Fibroblast of skin of left biceps (primary cell): ENCODE measurements at places on chromosomes 1 and 21.

DNA sequence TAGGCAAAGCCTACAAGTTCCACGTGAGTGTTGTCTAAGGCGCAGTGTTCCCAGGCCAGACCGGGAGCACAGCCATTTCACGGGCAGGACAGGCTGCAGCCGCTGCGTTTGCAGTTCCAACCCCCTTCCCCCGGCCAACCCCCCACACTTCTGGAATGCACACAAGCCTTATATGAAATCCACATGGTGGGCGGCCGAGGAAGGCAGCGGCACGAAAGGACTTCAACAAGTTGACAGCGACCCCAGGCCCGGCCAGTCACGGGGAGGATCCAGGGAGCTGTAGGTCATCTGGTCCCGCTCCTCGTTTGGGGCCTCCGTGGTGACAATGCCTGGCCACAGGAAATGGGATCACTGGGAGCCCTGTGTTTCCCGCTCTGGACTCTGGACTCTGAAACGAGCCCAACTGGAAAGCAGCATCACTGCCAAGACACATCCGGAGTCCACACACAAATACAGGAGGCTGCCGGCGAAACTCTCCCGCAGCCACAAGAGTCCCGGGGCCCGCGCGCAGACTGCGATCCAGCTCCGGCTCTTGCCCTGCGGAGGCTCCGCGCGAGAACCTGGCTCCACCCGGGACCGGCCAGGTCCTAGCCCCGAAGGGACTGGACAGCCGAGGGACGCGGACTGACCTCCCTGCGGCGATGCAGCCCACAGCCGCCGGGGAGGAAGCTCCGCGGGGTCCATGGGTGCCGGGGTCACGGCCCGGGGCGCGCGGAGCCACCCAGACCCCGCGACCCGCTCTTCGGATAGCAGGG, 794 bp downstream of the NID1 start:
- peak; percentile 38 for DNase-seq

- DNase-seq = no peak
Measured at GRCh38 chr1:219083631-219084030, 90.0 kb upstream of the LYPLAL1 start.

DNA sequence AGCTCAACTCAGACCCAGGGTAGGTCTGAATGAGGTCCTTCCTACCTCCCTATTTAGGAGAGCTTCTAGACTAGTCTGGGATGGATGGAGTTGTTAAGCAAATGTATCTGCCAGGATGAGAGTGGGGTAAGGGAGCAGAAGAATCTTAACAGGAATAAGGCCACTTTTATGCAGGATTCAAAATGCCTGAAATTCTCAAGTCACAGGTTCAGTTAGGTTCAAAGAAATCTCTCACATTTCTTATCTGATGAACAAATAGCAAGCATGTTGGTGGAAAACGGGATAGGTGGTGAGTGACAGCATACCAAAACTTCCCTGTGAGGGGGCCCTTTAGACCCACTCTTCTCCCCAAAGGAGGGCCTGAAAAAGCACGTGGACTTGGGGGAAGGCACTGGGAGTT, 3.0 kb downstream of the SLAMF9 start:
- DNase-seq = no peak

DNA sequence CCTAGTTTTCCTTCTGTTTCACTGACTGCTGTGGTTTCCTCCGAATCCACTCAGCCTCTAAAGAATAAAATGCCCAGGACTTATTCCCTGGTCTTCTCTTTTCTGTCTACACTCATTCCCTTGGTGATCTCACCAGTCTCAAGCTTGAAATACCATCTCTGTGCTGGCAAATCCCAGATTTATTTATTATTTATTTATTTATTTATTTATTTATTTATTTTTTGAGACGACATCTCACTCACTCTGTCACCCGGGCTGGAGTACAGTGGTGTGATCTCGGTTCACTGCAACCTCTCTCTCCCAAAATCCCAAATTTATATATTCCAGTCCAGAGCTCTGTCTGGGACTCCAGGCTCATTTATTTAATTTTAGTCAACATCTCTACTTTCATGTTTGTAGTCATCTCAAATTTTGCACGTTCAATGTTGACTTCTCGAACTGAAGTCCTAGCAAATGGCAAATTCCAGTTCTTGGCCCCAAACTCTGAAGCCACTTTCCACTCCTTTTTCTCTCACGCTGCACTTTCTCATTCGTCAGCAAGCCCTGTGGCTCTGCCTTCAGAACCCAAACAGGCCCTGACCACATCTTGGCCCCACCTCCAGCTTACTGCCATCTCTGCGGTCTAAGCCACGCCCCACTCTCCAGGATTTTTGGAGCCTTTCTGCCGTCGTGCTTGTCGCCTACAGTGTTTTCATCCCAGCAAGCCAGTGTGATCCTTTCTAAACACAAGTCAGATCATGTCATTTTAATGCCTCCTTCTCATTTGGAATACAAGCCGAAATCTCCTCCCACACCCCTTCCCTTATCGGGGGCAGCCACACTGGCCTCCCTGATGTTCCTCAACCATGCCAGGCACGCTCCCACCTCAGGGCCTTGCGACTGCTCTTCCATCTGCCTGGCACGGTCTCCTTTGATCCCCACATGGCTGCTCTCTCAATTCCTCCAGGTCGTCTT, 14.2 kb upstream of the TENT5B start:
- peak; percentile 31 for DNase-seq

DNA sequence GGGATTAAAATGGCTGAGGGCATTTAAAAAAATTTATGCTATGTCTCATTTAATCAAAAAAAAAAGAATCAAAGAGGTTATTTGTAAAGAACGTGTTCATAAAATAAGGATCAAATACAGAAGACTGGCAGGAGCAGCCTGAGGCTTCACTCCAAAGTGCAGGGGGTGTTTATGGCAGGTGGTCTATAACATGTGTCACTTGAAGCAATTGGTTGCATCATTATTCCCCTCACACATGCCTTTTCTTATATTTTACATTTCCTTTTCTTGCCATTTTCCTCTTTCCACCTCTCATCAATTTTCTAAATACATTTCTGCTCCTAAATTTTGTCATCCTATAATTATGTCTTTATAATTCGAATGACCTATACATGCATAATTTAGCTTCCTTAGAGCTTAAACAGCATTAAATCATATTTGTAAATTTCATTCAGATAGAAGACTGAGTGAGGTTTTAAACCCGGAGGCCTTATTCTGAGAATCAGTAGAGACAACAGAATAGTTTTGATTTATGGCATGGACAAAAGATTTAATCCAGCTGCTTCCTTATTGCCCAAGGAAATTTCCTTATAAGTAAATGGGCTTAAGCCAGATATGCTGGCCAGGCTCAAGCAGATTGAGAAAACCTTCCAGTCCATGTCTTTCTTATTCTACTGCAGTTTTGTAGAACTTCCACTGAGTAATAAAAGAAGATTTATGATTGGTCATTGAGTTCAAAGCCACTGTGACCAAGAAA, 322.8 kb downstream of the TGFB2 start:
- no peak for DNase-seq

DNA sequence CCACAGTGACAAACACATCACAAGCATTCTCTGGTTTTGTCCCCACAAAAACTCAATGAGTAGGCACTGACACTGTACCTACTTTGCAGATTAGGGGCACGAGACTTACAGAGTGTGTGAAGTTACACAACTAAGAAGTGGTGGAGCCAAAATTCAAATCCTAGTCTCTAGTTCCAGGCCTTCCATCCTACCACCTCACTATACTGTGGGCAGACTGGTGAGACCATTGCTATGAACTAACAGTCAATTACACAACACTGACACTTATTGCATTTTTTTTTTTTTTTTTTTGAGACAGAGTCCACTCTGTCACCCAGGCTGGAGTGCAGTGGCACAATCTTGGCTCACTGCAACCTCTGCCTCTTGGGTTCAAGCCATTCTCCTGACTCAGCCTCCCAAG, 71.4 kb downstream of the KCNN3 start:
- DNase-seq = no peak

DNA sequence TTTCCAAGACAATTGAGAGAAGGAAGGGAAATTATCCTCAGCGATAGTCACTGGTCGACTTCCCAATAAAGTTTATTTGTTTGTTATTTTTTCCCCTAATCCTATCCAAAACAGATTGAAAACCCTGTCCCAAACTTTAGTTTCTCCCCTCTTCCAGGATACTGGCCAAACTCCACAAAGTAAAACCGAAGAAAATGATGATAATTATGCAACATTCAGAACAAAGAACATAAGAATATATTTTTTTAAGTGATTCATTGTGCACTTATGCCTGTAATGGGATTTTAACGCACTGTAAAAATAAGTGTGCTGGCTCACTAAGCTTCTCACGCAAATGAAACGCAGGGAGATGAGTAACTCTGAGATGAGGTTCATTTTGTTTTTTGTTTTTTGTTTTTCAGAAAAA, 6.0 kb downstream of the GLIS1 start:
- DNase-seq = peak; percentile 86

DNA sequence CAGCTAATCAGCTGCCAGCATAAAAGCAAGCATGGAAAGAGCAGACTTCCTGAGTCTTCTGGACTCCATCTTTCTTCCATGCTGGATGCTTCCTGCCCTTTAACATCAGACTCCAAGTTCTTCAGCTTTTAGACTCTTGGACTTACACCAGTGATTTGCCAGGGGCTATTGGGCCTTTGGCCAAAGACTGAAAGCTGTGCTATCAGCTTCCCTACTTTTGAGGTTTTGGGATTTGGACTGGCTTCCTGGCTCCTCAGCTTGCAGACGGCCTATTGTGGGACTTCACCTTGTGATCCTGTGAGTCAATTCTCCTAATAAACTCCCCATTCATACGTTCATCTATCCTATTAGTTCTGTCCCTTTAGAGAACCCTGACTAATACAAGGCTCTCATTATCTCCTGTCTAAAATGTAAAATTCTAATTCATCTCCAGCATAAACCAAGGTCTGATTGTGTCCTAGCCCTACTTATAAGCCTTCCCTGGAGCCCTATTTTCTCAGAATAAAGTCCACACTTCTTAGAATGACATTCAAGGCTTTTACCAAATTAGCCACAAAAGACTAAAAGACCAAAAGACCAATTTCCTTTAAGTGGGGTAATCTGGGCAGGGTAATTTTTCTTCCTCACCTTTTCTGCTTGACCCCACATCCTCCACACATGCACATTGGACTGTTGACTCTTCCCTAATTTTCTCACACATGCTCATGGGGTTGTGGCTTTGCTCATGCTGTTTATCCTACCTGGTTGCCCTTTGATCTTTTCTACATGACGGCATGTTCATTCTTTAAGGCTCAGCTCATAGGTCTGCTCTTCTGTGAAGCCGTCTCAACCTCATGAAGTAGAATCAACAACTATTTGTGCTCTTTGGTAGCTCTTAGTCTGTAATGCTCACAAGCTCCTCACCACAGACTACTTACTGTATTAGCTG, 18.1 kb upstream of the ENAH start:
- no peak for DNase-seq

DNA sequence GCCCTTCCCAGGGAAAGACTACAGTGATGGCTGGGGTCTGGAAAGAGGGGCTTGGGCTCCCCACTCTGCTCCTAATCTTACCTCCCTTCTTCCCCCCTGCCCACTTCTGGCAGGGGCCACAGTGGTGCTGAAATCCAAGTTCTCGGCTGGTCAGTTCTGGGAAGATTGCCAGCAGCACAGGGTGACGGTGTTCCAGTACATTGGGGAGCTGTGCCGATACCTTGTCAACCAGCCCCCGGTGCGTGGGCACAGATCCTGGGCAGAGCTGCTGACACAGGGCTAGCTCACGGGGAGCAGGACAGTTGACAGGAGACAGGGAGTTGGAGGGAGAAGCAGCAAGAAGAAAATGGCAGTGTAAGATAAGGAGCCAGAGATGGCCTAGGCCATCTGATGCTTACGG, 2.4 kb downstream of the SLC27A3 start:
- no peak for DNase-seq

DNA sequence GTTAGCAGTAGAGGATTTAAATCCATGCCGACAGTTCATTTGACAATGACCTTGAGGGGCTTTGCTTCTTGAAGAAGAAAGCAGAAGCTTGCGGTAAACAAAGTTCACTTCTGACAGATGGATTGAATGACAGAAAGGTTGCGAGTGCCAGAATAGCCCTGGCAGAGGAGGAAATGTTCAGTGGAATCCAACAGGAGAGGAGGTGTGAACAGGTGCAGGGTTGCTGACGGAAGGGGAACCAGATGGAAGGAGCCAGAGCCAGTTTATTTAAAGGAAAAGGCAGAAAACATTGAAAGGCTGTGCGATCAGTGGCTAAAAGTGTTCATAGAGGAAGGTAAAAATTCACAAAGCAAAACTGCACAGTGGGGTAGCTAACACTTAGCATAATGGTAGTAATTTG, 141.0 kb downstream of the SDCCAG8 start:
- DNase-seq = no peak

GRCh38 chr1:2098839-2099785, 48.9 kb downstream of the PRKCZ start:
- no peak for DNase-seq

DNA sequence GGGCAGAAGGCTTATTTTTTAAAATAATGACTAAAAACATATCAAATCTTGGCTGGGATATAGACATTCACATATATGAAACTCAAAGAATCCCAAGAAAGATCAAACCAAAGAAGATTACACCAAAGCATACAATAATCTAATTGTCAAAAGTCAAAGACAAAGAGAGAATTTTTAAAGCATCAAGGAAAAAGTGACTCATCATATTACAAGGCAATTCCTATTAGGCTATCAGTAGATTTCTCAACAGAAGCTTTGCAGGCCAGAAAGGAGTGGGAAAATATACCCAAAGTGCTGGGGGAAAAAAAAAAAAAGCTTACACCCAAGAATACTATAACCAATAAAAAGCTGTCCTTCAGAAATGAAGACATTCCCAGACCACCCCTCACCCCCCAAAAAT, 375.6 kb downstream of the BRINP2 start:
- no peak for DNase-seq

DNA sequence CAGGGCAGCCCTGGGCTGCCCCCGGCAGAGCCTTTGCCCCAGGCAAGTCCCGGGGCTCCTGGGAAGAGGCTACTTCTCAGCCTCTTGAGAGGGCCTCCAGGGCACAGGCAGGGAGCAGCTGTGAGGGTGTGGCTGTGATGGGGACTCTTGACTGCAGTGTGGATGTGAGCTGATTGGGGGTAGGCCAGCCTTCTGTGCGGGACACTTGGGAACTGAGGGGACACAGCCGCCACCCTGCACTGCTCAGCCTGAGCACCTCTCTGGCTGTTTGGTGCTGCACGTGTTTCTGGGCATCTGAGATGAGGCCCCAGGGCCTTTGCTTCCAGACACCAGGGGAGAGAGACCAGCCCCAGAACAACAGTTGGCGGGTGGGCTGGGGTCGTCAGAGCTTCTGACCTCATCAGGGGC, 62.1 kb downstream of the SKI start:
- DNase-seq = no peak

GRCh38 chr1:6508154-6508815, 16.8 kb upstream of the PLEKHG5 start:
- no peak for DNase-seq

DNA sequence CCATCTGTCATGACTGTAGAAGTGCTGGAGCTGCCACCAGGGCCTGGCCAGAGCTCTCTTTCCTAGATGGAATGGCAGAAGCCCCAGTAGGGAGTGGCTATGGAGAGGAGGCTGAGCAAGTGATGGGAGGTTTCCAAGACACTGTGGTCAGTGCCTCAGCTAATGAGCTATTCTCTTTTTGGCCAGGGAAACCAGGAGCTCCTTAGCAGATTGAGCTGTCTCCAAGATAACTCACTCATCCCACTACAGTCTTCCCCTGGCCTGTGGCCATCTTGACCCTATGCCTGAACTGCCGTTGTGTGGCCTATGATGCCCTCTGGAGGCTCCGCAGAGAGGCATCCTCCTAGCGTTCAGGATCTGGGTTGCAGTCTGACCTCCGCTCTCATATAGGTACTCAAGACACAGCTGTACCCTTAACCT, 60.5 kb downstream of the ERI3 start:
- peak; percentile 59 for DNase-seq
